CD4-positive, alpha-beta T cell treated with Interleukin-17A for 4 hours (primary cell): ENCODE measurements at places on chromosomes 12 and 14.

DNA sequence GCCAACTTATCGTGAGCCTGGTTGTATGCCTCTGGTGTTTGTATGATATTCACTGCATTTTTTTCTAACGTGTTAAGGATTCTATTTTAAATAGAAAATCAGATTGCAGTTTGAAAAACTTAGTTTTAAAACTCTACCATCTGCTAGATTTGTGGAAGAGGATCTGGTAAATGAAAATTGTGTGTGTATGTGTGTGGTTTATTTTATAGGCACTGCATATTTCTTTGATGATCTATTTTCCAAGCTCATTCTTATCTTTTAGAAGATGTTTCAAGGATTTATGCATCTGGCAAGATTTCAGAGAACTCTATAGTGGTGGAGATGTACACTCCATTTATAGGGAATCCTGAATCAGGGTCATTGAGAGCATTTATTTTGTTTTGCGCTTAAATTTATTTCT lies 69.8 kb downstream of the HMGA2 start:
- DNase-seq: no peak

GRCh38 chr12:89821896-89822295 lies 113.3 kb upstream of the ATP2B1 start:
- no peak for DNase-seq

GRCh38 chr12:5777451-5777850 lies 167.6 kb downstream of the ANO2 start:
- DNase-seq: no peak

DNA sequence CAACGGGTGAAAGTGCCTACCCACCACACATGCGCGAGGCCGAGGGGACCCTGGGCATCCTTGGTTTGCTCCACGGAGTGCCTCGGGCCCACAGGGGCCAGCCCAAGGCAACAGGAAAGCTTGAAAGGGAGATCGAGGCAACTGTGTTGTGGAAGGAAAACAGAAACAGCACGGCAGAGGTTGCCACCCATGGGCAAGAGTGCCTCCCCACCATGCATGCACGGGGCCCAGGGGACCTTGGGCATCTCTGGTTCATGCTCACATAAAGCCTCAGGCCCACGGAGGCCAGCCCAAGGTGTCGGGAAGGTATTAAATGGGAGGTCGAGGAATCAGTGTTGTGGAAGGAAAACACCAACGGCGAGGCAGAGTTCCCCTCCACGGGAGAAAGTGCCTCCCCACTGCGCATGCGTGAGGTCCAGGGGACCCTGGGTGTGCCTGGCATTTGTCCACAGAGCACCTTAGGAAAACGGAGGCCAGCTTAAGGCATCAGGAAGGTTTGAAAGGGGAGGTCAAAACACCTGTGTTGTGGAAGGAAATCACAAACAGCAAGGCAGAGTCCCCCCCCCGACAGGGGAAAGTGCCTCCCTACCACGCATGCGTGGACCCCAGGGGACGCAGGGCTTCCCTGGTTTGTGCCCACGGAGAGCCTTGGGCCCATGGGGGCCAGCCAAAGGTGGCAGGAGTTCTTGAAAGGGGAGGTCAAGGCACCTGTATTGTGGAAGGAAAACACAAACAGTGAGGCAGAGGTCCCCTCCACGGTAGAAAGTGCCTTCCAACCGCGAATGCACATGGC lies 367.3 kb downstream of the ALG10 start:
- DNase-seq: no peak

GRCh38 chr12:76007640-76008039 lies 23.9 kb downstream of the PHLDA1 start:
- no peak for DNase-seq

- no peak for DNase-seq
Measured at GRCh38 chr14:64646103-64646502, 58.1 kb upstream of the PLEKHG3 start.

DNA sequence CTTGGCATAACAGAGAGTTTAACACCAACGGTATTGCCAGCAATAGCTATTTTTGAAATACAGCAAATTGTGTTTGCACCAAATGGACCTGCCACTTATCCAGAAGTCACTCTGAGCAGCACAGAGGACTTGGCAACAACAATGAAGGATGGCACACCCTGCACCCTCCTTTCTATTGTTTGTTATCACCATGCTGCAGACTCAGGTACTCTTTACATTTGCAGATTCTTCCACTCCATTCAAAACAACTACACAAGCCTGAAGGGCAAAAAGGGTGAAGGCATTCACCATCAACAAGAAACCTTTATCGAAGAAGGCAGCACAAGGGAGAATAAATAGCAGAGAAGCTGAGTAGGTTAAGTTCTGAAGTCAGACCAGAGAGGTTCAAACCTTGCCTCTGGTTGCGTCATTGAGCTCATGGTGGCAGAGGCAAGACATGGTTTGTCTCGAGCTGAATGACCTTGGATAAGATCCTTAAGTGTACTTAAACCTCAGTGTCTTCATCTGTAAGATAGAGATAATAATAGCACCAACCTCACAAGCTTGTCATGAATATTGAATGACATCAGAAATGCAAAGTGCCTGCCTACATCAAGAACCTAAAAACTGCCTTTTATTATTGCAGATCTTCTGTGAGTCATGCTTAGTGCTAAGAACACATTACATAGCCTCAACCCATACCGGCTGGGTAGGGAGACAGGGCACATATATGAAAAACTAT lies 1.4 kb upstream of the ACSM4 start:
- DNase-seq: no peak

DNA sequence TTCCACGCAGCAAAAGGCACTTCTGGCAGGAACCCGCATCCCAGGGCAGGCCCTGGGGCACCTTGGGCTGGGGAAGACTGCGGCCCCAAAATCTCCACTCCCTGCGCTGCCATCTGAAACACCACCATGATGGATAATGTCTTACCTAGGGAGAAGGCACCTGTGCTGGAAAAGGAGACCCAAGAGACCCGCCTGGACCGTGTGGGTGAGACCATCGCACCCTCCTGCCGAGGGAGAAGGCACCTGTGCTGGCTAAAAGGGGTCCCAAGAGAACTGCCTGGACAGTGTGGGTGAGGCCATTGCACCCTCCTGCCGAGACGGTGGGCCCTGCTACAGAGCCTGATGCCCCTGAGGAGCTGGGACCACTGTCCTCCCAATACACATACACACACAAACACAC lies 24.8 kb upstream of the INF2 start:
- no peak for DNase-seq

DNA sequence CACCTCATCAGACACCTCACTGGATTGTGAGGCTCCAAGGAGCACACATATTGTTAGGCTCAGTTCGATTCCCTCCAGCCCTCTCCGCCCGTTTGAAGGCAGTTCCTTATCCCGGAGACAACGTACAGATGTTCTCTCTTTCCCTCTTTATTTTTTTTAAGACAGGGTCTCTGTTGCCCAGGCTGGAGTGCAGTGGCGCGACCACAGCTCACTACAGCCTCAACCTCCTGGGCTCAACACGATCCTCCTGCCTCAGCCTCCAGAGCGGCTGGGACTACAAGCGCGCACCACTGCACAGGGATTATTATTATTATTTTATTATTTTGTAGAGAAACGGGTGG lies 718 bp upstream of the TROAP start:
- DNase-seq: no peak

DNA sequence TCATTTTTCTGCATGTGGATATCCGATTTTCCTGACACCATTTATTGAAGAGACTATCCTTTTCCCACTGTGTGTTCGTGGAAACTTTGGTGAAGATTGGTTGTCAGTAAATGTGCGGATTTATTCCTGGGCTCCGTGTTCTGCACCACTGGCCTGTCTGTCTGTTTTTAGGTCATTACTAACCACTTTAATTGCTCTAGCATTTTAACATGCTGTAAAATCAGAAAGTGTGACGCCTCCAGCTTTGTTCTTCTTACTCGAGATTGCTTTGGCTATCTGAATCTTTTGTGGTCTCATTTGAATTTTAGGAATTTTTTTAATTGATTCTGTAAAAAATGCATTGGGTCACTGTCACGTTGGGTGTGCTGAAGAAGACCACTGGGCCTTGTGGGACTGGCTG lies 1458.7 kb downstream of the AACS start:
- no peak for DNase-seq
